Stimulated activated CD4-positive, alpha-beta T cell treated with anti-CD3 and anti-CD28 coated beads, Interleukin-1b, Interleukin-23, amount 100 ng/mL, for 1 hour (primary cell): ENCODE measurements at places on chromosomes 7 and 10.

DNA sequence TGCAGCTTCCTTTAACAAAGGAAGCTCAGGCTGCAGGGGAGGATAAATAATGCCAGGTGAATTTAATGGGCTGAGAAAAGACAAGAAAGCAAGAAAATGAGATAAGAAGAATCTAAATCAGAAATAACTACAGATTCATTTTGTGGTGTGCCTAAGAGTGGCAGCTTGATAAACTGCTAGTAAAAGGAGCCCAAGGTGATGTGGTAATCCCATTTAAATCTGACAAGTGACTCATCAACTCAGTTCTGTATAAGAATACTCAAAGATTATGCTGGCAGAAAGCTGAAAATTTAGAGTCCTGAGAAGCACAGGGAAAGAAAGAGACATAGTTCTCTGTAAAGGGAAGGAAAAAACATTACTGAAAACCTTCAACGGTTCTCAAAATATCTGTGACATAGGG lies 109.4 kb upstream of the PDE1C start:
- DNase-seq, result no peak

GRCh38 chr10:101466016-101466912 lies 112.3 kb downstream of the BTRC start:
- DNase-seq, result no peak

GRCh38 chr7:104040666-104041065 lies 51.2 kb upstream of the RELN start:
- DNase-seq, result no peak

GRCh38 chr10:35808344-35808743 lies 166.2 kb upstream of the FZD8 start:
- no peak for DNase-seq

DNA sequence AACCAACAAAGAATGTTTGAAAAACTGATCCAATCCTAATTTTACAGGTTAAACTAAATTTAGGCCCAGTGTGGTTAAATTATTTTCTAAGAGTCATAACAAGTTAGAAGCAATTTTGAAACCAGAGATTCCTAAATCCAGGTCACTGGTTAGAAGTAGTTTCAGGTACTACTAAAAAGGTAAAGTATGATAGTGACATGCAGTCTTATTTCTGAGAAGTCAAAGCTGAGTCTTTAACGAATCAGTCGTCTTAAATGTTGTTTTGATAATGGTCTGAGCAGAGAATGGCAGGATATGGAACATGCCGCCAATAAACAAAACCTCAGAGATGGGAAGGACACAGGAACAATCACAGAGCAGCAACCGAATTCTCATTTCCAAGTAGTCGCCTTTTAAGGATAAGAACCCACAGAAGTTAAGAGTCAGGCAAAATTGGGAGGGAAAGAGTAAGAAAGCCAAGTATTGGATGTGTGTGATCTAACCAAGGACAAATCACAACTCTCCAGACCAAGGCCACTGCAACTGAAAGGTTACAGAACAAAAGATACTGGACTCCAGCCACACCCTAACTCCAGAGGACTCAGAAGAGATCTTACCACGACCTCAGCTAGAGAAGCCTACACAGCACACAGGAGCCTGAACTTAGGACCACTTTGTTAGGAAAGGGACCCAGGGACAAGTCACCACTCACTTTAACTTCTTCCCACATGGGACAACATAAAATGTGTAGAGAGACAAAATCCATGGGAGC lies 19.7 kb downstream of the TMEM243 start:
- no peak for DNase-seq

- no peak for DNase-seq
These were observed 49.4 kb downstream of the GRID2IP start for GRCh38 chr7:6501586-6502564.

DNA sequence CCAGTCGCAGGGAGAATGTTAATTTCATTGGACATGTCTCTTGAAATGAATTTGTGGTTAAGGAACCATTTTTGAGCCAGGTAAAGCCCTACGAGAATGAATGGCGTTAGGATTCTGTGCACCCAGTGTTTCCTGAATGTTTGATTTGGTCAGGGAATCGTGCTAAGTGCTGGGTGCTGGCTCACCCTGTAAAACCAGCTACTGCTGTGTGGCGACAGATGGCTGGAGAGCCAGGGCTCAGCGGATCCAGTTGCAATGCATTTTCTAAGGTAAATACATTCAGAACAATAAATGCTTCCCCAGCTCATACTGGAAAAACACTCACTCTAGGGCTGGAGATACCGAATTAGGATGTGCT lies 355.5 kb downstream of the GLRX3 start:
- no peak for DNase-seq

GRCh38 chr7:113790025-113790424 lies 128.8 kb downstream of the PPP1R3A start:
- DNase-seq, result no peak

DNA sequence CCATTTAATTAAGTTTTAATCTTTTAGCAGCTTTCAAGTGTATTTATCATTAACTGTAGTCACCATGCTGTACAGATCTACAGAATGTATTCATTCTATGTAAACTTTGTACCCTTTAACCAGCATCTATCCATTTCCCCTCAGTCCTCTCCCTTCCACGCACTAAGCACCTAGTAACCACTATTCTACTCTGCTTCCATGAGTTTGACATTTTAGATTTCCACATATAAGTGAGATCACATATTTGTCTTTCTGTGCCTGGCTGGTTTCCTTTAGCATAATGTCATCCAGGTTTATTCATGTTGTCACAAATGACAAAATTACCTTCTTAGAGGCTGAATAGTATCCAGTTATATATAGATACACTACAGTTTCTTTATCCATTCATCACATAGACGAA lies 79.7 kb downstream of the BTAF1 start:
- DNase-seq, result no peak

DNA sequence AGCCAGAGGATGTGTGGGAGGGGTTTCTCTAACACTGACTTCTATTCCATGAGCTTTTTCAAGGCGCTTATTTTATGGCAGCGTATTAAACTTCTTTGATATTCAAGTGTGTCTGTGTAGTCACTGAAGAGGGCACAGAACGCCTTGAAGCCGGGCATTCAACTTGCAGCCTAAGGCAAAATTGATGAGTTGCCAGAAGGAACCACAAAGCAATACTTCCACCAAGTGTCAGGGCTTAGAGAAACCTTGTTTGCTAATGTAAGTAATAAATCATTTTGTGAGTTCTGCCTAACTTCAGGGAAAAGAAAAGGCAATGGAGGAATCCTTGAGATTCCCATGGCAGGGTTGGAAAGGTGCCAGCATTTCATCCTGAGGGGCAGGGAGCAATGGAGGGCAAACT lies 163.8 kb downstream of the LCOR start:
- no peak for DNase-seq

- no peak for DNase-seq
These were observed 49.0 kb downstream of the CCDC71L start for GRCh38 chr7:106611911-106612310.

GRCh38 chr10:76398043-76398710 lies 966.8 kb downstream of the LRMDA start:
- DNase-seq, result no peak

GRCh38 chr10:94052866-94053791 lies 59.4 kb downstream of the PLCE1 start:
- DNase-seq, result no peak

- DNase-seq, result no peak
These were observed 880.0 kb upstream of the LRRTM3 start for GRCh38 chr10:66045859-66046258.

GRCh38 chr10:133179651-133180050 lies 19.6 kb downstream of the KNDC1 start:
- no peak for DNase-seq

- DNase-seq, result no peak
These were observed 32.6 kb downstream of the PWWP2B start for GRCh38 chr10:132429281-132430230.

GRCh38 chr10:120873741-120874140 lies 22.6 kb downstream of the WDR11 start:
- no peak for DNase-seq

DNA sequence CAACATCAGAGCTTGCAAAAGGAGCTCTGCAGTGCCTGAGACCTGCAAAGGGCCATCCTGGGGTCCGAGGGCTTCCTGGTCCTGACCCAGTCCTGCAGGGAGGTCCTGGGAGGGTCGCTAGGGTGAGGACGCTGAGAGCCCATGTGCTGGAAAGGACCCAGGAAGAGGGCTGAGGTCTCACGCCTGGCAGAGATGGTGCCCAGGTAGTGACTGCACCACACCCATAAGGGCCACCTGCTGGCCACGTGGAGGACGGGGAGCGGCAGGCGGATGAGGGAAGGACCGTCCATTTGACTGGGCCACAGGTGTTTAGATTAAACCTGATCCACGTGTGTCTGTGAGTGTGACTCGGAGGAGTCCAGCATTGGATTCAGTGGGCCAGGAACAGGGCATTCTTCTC lies 392.8 kb downstream of the DNAJB6 start:
- no peak for DNase-seq

GRCh38 chr7:148927123-148928045 lies 43.3 kb upstream of the EZH2 start:
- no peak for DNase-seq

DNA sequence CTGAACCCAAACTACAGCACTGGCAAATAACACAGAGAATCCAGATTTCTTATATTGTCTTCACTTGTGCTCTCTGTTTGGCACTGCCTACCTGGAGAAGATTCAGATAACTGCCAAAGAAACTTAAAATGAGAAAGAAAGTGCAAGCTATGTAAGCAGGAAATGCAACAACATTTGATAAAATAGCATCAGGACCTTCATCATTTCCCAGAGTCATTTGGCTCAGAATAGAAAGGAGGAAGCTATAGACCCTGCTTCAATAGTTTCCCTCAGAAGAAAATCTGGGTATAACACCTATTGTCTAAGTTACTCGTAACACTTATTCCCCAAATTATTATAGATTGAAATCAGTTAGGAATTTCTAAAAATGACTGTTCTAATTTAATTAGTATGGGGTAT lies 56.2 kb downstream of the CC2D2B start:
- no peak for DNase-seq

DNA sequence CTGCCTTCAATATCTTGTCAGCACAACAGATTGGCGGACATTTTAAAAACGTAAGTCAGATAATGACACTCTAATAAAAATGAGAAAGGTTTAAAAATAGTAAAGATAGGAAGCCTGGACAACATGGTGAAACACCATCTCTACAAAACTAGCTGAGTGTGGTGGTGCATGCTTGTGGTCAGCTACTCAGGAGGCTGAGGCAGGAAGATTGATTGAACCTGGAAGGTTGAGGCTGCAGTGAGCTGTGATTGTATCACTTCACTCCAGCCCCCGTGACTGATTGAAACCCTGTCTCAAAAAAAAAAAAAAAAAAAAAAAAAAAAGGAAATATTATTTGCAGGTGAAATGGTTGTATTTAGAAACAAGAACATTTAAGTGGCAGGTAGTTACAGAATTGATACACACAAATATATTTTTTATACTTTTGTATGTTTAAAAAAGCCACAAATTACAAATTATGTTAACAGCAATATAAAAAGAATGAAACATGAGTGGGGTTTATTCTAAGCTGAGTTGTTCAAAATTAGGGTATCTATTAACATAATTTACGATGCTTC lies 141.9 kb downstream of the ADK start:
- DNase-seq, result no peak

- no peak for DNase-seq
These were observed 78.0 kb upstream of the TNS3 start for GRCh38 chr7:47659664-47660462.

DNA sequence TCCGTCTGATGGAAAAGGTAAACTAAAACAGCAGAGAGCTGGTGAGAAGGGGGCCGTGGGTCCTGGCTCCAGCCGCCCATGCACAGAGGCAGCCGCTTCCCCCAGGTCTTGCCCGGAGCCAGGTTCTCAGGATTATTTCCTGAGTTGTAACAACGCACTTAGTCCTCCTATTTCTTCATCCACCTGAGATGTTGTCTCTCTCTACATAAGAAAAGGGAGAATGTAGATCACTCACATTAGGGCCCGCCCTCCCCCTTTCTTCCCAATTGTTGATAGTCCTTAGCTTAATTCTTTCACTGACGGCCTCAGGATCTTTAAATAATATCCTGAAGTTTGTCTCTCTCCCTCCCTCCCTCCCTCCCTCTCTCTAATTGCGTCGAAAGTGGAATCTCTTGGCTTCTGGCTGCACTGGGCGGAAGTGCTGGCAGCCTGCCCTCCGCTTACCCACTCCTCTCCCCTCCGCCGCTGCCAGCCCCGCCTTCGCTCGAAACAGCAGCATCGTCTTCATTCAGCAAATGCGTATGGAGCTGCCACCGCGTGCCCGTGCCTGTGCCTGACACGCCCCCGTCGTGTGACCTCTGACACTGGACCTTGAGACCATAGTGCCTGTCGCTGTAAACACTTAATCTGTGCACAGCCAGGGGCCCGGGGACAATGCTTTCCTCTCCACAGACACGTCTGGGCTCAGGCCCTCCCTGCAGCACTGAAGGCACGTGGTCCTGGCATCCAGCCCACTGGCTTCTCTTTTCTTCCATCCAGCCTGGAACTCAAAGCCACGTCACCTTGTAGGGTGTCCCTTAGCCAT lies 174.5 kb upstream of the PPP2R2D start:
- DNase-seq, result no peak

DNA sequence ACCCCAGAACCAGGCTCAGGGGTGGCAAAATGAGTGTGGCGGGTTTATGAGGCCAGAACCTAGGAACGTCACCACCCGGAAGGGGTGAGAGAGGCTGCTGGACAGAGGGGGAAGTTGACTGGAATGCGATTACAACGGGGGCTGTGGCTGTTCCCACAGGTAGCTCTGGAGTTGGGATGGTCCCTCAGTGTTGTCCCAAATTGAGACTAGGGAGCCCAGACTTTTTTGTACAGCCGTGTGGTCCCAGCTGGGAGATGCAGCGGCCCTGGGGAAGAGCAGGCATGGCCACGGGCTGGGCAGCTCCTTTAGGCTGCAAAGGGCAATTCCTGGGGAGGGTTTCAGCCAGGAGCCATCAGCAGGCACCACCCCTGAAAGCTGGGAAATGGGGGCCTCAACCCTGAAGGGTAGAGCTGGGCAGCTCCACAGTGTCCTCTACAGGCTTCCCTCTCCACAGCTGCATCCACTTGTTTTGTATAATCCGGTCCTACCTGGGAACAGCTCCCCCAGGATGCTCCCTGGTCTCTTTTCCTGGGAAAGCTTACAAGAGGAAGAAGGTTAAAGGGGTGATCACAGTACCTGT lies 11.0 kb upstream of the GDF10 start:
- no peak for DNase-seq

DNA sequence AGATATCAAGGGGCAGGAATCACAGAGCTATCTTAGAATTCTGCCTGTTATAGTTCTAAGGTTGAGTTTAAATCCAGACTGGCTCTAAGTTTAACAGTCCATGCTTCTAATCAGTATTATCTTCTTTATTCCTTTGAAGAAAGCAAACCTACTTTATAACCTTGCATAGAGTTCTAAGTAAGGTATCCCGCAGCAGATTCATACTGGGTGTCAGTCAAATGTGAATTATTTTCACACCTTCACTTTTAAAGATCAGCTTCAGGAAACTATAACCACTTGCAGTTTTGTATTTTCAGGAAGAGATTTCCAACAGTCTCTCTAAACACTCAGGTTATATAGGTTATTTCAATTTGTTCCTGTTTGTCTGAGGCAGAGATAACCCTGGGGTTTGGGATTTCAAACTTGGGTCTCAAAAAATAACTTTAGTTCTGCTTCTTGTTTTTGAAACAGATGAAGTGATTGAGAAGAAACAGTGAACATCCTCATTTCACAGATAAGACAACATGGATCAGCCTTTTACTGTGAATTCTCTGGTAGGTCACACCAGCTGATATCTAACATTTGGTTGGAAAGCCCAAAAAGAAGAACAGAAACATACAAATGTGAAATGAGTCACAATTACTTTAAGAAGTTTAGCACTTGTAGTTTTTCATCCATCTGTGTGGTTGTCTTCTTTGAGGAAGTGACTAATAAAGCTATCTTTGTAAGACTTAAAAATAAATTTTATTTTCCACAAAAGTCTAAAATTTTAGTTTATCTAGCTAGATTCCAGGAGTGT lies 21.4 kb downstream of the STAMBPL1 start:
- no peak for DNase-seq

- DNase-seq, result no peak
These were observed 2.7 kb upstream of the PWWP2B start for GRCh38 chr10:132394201-132394811.
